ENCODE measurements at places on chromosomes 12 and 14.

- DNase-seq = peak; percentile 26
These were observed 42.1 kb downstream of the MAP1LC3B2 start for GRCh38 chr12:116600959-116601918.

GRCh38 chr12:90908465-90908864, 46.5 kb downstream of the CCER1 start:
- peak; percentile 69 for DNase-seq

DNA sequence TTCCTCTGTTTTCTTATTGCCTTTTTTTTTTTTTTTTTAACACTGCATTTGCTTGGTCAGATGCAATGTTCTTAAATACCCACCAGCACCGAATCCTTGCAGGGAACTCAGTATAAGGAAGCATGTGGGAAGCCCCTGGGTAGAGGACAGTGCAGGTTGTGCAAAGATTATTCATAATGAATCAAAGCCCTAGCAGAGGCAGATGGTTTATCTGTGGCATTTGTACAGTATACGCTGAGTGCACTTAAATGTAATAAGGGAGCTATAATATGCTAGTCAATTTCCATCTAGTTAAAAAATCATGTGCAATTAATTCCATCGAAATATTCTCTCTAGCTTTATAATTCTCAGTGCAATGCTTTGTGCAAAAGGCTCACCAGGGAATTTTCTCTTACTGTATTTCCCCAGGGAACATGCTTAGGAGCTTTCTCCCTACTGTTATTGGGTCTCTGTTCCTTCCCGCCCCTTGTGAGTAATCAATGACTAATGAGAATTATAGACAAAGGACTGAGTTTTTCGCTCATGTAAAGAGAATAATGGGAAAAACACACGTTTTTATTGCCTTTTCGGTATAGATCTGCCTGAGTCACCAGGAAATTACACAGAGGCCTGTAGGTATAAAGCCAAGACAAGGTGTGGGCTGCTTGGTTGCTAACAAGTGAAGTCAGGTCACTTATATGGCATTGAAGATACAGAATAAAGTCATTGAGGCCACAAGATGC, 1214.3 kb upstream of the TMEM132C start:
- DNase-seq = no peak

DNA sequence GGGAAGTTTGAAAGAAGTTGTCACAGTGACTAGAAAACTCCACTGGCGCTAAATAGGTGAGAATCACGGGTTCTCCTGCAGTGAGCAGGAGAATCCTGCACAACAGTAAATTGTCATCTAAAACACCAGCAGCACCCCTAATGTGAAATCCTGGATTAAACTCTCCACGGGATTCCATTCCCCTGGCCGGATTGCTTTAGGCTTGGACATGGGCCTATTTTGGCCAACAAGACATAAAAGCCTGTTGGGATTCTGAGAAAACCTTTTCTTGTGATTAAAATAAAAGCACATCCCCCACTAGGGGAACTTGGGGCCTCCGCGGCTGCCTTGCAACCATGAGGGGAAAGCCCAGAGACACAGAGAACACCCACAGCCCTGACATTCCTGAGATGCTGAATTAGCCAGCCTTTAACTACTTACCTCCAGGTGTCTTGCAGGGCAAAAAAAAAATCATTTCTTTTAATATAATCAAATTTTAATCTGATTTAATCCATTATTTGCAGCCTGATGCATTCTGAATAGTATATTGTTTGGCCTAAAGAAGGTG, 21.0 kb upstream of the TSPAN11 start:
- no peak for DNase-seq

GRCh38 chr14:52609445-52610044, 56.9 kb downstream of the GPR137C start:
- no peak for DNase-seq

DNA sequence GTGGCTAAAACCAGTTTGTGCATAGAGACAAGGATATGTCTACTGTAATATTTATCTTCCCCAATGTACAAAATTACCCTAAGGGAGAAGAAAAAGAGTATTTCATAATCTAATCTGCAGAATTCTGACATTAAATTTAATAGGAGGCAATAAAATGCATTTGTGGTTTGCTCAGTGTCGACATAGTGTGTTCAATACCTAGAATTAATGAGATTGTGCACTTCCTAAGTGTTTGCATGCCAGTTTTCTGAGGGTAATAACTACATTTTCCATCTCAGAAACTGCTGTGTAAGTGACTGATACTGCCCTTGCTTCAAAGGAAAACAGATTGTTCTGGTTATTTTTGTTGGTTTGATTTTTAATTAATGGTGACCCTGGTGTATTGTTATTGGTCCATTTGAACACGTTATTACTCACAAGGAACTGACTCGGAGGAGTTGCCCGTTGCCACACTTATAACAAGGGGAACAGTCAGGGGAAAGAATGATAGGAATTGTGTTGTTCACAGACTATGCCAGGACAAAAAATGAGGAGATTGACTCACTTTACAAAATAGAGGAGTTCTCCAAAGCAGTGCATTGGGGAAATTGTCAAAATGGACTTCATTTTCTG, 960.3 kb upstream of the TMEM132C start:
- no peak for DNase-seq

- DNase-seq = peak; percentile 68
These were observed 23.7 kb downstream of the CDC42BPB start for GRCh38 chr14:103033681-103034096.

GRCh38 chr12:53983568-53983949, 1.4 kb upstream of the HOXC10 start:
- no peak for DNase-seq
